ENCODE measurements at places on chromosomes 5 and 9.

DNA sequence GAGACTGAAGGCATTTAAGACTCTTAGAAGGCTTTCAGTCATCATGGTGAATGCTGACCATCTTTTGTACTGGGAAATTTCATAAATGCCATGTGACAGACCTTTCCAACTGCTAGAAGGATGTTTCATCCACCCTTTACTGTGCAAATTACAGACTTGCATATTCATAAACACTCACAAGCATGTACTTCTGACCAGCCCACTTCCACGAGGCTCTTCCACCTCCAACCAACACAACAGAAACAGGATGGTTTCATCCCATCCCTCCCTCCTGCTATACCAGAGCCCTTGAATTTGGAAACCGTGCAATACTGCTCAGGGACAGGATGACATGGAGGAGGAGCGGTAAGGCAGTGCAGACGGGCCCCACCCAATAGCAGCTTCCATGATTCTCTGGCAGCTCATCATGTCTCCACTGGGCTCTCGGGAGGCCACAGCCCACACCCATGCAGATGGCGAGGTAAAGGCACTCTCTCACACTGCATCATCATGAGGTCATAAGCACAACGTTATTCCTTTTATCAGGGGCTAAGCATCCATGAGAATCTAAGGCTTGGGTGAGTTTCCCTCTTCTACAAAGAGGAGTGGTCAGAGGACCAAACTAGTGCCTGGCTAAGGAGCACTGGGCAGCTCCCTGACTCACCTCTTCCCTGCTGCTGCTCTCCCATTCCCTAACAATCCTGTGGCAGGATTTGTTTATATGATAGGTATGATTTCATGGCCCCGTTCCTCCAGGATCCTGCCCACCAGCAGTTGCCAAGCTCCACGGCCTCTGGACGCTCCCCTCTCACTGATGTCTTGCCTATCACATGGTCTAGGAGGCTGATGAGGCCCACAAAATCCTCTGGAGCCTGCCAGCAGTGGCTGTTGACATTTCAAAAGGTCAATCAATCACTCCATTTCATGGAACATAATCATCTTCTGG is 94.4 kb upstream of the FSTL4 start:
- DNase-seq = no peak

DNA sequence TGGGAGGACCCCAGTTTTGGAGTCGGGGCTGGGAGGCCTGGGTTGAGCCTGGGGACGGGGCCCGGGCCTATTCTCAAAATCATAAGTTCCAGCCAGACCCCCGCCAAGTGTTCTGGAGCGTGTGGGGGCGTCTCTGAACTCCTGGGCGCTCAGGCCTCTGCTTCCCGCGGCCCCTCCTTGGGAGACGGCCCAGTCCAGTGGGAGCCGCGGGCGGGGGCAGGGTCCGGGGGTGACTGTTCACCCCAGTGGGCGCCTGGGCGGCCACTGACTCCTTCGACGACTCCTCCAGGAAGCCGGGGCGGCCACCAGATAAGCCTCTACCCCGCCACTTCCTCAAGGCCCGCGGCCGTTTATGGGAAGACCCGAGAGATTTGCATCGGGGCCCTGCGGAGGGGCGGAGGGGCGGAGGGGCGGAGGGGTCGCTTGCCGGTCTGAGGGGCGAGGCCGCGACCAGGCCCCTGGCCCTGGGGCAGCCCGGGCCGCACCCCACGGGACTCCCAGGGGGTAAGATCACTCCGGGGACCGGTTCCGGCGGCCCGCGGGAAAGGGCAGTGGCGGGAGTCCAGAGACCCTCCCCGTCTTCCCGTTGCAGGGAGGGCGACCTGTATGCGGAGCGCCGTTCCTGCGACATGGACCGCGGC is 655 bp downstream of the TOR4A start:
- DNase-seq = no peak

DNA sequence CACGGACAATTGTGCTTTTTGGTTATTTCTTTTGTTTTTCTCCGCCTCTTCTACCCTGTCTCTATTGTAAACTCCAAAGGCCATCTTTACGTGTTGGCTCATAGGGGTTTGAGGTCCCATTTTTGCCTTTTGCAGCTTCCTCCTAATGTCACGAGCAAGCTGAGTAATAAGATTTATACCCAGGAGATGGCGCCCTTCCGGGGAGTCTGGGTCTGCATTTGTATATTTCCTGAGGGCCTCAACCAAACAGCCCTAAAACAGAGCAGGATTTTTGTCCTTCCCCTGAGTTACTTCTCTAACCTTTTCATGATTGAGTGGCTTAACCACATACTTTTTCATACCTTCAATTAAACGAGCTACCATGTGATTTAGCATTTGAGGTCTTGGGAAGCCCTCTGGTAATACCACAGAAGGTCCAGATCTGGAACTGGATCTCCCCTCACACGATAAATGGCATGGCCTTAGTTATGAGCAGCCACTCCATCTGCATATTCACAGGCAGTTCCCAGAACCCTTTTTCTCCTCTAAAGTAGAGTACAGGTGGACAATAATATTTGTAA is 11.2 kb upstream of the CFAP95 start:
- no peak for DNase-seq

DNA sequence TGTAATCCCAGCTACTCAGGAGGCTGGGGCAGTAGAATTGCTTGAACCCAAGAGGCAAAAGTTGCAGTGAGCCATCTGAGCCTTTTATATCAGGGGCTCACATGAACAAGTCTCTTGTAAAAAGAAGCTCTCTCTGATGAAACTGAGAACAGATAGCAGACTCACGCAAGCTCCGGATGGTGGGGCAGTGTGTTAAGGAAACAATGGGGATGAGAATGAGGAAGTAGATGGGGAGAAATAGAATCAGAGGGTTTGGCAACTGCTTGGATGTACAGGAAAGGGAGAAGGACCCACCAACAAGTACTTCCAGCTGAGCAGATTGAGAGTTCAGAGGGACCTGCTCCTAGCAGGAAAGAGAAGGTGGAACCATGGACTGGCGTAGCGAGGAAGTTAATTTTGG is 18.6 kb downstream of the TMEM252 start:
- no peak for DNase-seq

GRCh38 chr9:108956022-108956630 is 21.9 kb downstream of the ABITRAM start:
- DNase-seq = no peak

GRCh38 chr9:108551030-108551841 is 304.6 kb downstream of the ACTL7B start:
- DNase-seq = no peak

All from activated T-helper 1 cell treated with anti-CD3 and anti-CD28 coated beads, Interleukin-12 subunit alpha, Interleukin-12 subunit beta, Interleukin-2, Interleukin-4 antibody, amounts not matched to agents 30 ng/mL and 10 ng/mL and 1 ng/mL, durations not matched to agents 14 hours and 24 hours and 36 hours (primary cell).